ENCODE measurements at places on chromosomes 2 and 18. TPM values are rescaled to one million over a fixed set of nuclear protein-coding genes. Genes with fewer than 3 reads are reported as not detected.

Gene PROC
- total RNA-seq, result 4.1 TPM

Gene FOXI3
- 0.14 TPM for total RNA-seq

Gene FN1
- 3,805 TPM for total RNA-seq

Gene ZAP70
- 0.82 TPM for total RNA-seq

Gene MROH2A
- not detected for total RNA-seq

Gene STPG4
- total RNA-seq, result 0.79 TPM

Gene OSBPL6
- 1.5 TPM for total RNA-seq

Gene SLC4A5
- 2.2 TPM for total RNA-seq

Gene SRD5A2
- total RNA-seq, result not detected

Gene RUFY4
- not detected for total RNA-seq

Gene PRKAG3
- total RNA-seq, result not detected

Gene ABCG5
- total RNA-seq, result not detected

Gene MYOM1
- total RNA-seq, result 0.41 TPM

Gene VIT
- 1.2 TPM for total RNA-seq

All from Caco-2 (cell line).